ENCODE measurements at places on chromosomes 7 and 10.

DNA sequence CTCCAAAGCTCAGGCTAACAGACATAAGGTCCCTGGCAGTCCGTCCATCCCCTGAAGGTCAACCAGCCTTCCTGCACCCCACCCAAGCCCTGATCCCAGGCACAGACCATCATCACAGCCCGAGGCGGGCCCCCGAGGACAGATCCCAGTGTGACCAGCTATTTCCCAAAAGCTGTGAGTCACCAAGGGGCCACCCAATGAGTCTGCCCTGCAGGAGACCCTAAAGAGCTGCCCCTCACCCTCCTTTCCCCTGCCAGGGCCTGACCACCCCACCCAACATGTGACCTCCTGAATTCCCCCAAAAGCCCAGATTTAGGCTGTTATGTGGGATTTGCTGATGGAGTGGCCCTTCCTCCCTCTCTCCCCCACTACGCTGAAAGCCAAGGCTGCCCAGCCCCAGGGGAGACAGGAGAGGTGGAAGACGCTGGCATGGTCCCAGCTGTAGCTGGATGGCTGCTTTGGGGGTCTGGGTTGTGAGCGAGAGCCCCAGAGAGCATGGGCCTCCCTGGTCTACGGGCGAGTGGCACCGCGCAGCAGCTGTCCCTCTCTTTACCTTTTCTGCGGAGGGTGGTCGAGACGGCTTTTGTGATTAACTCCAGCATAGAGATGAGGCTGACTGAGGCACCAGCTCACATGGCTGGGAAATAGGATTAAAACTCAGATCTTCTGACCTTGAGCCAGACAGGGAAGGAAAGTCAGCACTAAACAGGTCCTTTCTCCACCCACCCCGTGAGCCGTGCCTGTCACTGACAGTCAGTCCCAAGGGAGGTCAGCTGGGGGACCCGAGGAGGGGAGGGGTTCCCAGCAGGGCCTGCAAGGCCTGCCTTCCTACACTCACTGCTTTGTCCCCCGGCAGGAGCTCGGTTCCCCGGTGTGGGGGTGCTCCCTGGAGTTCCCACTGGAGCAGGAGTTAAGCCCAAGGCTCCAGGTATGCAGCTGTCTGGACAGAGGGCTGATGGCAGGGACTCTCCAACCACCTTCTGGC is 16.7 kb downstream of the ELN start:
- DNase-seq = no peak
- H3K4me3 ChIP-seq = no peak overlapping the region
- H3K36me3 ChIP-seq = no peaks in the 10 kb centered on the region
- H3K27me3 ChIP-seq = no peaks in the 10 kb centered on the region

GRCh38 chr10:85594239-85594638 is 772.4 kb downstream of the GRID1 start:
- no peaks in the 10 kb centered on the region for H3K36me3 ChIP-seq
- H3K27ac ChIP-seq = no peak overlapping the region
- peaks cover 17% of the 10 kb centered on the region for H3K4me1 ChIP-seq

- no peaks in the 10 kb centered on the region for H3K36me3 ChIP-seq
- H3K4me1 ChIP-seq = peaks cover 2% of the 10 kb centered on the region
- no peak for DNase-seq
- H3K27ac ChIP-seq = no peak overlapping the region
Measured at GRCh38 chr10:121833387-121833786, 94.4 kb downstream of the ATE1 start.

DNA sequence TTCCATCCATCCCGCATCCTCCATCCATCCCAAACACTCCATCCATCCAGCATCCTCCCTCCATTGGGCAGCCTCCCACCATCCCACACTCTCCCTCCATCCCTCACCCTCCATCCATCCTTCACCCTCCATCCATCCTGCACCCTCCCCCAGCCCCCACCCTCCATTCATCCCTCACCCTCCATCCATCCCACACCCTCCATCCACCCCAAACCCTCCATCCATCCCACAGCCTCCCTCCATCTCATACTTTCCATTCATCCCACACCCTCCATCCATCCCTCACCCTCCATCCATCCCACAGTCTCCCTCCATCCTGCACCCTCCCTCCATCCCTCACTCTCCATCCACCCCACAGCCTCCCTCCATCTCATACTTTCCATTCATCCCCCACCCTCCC is 60.4 kb downstream of the FOXI2 start:
- H3K27ac ChIP-seq = no peak overlapping the region
- H3K27me3 ChIP-seq = peaks cover 45% of the 10 kb centered on the region
- no peaks in the 10 kb centered on the region for H3K36me3 ChIP-seq
- no peak for DNase-seq
- H3K4me1 ChIP-seq = no peaks in the 10 kb centered on the region
